Mesothelial cell of epicardium (in vitro differentiated cells): ENCODE measurements at places on chromosomes 3 and 15. TPM values are rescaled to one million over a fixed set of nuclear protein-coding genes. Genes with fewer than 3 reads are reported as not detected.

DNA sequence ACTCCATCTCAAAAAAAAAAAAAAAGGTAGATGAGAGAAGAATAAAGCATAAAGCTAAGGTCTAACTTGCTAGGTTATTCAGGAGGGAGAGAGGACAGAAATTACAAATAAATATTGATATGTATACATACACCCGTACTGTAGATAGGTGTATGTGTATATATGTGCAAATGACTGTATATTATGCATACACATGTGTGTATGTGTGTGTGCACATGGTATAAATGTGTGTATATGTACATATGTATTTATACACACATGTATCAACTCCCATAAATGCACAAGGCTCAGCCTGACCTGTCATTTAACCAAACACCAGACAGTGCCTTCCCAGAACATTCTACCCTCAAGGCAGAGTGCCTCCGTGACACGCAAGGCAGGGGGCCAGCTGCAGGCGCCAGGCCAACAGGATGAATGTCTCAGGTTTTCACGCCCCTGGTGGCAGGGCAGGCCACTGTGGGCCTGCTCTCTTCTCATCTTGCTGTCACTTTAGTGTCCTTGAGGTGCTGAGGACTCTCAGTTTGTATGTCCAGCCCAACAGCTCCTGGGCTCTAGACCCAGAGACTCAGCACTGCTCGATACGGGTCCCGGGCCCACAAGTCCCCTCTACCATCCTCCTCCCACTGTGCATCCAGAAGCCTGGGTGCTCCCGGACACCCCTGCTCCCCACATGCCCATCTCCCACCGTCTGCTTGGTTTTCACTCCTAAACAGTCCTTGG is 40.4 kb downstream of the TM2D3 start:
- no peak overlapping the region for H3K4me3 ChIP-seq
- H3K4me1 ChIP-seq: peaks cover 20% of the 10 kb centered on the region
- H3K36me3 ChIP-seq: no peaks in the 10 kb centered on the region
- H3K27me3 ChIP-seq: peaks cover 3% of the 10 kb centered on the region

Gene FLNB
- total RNA-seq: 173 to 190 TPM (median 177 TPM) in 3 replicates

DNA sequence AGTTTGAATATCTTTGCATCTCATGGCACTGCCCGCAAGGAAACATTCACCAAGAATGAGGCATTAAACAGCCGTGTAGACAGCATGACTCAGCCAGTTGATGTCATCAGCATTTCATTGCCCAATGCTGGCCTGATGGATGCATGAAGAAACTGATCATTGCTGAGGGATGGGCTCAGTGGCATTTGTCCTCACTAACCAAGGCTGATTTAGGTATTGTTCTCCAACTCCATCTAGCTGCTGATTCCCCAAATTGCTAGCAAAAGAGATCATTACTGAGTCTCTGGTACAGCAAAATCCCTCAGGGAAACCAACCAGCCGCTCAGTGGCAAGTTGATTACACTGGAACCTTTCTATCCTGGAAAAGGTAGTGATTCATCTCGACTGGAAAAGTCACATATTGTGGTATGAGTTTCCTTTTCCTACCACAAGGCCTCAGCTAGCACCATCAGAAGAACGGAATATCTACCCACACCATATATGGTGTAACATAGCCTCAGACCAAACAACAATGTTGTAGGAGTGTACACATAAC is 186.5 kb upstream of the GAP43 start:
- no peaks in the 10 kb centered on the region for H3K4me1 ChIP-seq
- no peak for DNase-seq
- H3K27me3 ChIP-seq: no peaks in the 10 kb centered on the region
- no peak overlapping the region for H3K4me3 ChIP-seq
- H3K27ac ChIP-seq: no peak overlapping the region

Gene CCDC9B
- total RNA-seq: 23.4 to 26.9 TPM (median 26.1 TPM) in 3 replicates

DNA sequence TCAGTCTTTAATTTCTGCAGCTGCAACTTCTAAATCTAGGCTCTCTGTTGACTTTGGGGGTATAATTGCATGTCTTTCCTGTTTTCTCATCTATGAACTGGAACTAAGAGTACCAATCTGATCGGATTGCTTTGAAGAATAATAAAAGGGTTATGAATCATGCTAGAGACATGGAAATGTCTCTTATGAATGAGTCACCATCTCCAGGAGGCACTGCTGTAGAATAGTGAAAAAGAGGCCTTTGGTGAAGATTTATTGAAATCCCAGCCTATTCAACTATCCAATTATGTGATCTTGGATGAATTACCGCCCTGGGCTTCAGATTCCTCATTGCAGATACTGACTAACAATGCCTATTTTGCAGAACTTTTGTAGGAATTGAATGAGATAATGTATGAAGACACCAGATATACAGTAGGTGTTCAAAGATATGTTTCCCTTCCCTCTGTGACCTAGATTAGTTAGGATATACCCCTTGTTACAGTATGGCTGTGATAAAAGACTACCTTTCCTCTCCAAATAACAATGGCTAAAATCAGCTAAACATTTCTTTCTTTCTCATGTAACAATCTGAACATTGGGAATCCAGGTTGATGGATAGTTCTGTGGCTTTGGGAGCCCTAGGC is 11.5 kb upstream of the CMTM8 start:
- no peaks in the 10 kb centered on the region for H3K36me3 ChIP-seq

DNA sequence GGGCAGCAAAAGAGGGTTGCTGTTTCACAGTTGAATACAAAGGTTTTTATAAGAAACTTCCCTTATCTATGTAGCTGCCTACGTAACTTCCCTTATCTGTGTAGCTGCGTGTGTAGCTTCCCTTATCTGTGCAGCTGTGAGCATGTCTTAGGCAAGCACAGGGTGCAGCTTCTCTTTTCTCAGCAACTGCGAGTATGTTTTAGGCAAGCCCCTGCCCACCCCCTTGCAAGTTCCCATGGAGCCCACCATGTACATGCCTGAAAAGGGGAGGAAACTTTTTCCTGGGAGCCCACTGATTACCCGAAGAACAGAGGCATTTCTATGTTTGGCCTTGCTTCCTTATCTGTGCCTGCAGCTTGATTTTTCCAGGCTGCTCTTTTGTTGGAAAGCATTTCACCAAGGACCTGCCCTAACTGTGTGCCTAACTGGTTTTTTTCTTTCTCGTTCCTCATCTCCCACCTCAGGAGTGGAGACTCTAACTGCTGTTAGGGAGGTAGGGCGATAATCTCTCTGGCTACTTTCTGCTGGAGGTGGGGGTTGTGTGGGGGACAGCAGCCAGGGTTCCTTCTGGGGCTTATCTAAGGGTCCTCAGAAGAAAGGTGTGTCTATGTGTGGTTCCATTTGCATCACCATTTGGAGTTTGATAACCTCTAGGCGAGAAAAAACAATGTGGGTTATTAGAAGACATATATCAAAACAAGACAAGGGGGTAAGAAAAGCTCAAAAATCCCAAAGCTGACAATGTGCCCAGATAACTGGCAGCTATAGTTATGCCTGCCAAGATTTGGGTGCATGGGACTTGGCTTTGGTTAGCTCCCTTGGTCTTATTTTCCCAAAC is 26.0 kb downstream of the SORD start:
- H3K27me3 ChIP-seq: no peaks in the 10 kb centered on the region
- H3K36me3 ChIP-seq: peaks cover 57% of the 10 kb centered on the region
- no peaks in the 10 kb centered on the region for H3K4me1 ChIP-seq
- DNase-seq: no peak
- H3K4me3 ChIP-seq: no peak overlapping the region

DNA sequence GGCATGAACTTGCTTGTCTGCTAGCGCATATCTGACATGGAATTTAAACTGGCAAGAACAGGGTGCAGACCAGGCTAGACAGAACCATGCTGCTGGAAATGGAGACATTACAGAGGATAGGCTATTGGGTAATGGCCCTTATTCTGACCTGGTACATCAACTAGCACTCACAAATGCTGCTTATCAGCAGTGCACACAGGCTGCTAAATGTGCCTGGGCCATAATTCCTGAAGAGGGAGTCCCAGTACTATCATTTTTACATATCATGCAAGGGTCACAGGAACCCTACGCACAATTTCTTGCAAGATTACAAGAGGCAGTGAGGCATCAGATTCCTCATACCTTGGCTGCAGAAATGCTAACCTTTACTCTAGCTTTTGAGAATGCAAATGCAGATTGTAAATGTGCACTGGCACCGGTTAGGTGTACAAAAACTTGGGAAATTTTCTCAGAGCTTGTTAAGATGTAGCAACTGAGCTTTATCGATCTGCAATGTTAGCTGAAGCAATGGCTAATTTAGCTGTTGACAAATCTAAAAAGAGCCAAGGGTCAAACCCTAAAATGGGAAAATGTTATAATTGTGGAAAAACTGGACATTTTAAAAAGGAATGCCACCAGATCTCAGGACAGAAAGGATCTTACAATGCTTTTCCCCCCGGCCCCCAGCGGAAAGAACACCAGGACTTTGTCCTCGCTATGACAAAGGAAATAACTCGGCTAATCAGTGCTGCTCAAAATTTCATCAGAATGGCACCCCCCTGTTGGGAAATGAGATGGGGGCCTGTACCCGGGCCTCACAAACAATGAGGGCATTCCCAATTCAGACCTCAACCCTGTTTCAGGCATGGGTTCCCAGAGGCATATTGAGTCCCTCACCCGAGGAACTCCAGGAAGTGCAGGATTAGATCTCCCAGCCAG is 21.1 kb downstream of the CCRL2 start:
- H3K27me3 ChIP-seq: peaks cover 2% of the 10 kb centered on the region
- H3K4me3 ChIP-seq: no peak overlapping the region
- H3K36me3 ChIP-seq: peaks cover 4% of the 10 kb centered on the region

Gene P2RY14
- 0.11 TPM in 1 of 3 replicates, not detected in the others for total RNA-seq

Gene ZNF385D
- total RNA-seq: 1.9 to 3.7 TPM (median 2.6 TPM) in 3 replicates

DNA sequence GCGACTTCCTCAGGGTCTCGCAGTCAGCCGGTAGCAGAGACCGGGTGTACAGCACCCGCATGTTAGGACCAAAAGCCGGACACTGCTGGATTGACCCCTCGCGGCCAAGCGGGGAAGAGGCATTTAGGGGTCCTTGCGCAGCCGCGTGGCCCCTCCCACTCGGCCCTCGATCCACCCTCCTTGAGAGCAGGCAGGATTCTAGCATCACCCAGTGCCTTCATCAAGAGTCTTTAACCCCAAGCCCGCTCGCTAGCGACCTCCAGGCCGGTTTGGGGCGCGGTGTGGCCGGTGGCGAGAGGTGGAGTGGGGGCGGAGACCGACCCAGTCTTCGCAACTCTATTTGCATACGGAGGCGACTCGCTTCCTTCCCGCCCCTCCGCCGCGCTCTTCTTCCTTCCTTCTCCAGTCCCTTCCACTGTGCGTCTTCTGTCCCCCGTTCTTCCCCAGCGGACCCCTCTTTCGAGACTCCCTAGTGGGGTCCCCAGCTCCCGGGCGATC is at the start of gene ST6GAL1:
ST6GAL1 (plus strand) TSS at position 384 of the 498 bp plus-strand sequence. CDS start 112,178 bp downstream, outside the sequence.
- H3K27ac ChIP-seq: peak within 1 kb of the TSS; percentile 85
- peak; percentile 66 for DNase-seq
- H3K36me3 ChIP-seq: peaks cover 8% of the 10 kb centered on the region
- H3K27me3 ChIP-seq: peaks cover 16% of the 10 kb centered on the region
- H3K4me3 ChIP-seq: peak within 1 kb of the TSS; percentile 93

DNA sequence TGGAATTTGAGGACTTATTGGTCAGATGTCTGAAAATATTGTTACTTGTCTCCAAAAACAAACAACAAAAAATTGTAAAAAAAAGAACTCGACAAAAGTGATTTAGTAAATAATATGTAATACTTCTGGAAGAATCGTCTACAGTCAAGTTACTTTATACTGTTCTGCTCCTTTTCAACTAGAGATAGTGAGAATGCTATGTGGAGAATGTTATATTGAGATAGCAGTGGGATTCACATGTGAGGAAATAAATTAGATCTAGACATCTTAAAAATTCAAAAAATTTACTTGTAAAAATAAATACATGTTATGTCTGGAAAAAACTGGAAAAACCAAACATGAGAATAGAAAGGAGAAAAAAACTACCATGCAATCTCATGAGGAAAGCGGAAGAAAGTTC is 64.9 kb downstream of the SGO1 start:
- peaks cover 11% of the 10 kb centered on the region for H3K4me1 ChIP-seq
- no peak for DNase-seq
- peaks cover 15% of the 10 kb centered on the region for H3K36me3 ChIP-seq
- H3K27ac ChIP-seq: peak overlapping the region; percentile 94
- no peaks in the 10 kb centered on the region for H3K27me3 ChIP-seq
